Adipocyte (in vitro differentiated cells): ENCODE measurements at places on chromosomes 3 and 15.

GRCh38 chr15:92822216-92823144, 77.6 kb upstream of the CHD2 start:
- DNase-seq, result no peak

DNA sequence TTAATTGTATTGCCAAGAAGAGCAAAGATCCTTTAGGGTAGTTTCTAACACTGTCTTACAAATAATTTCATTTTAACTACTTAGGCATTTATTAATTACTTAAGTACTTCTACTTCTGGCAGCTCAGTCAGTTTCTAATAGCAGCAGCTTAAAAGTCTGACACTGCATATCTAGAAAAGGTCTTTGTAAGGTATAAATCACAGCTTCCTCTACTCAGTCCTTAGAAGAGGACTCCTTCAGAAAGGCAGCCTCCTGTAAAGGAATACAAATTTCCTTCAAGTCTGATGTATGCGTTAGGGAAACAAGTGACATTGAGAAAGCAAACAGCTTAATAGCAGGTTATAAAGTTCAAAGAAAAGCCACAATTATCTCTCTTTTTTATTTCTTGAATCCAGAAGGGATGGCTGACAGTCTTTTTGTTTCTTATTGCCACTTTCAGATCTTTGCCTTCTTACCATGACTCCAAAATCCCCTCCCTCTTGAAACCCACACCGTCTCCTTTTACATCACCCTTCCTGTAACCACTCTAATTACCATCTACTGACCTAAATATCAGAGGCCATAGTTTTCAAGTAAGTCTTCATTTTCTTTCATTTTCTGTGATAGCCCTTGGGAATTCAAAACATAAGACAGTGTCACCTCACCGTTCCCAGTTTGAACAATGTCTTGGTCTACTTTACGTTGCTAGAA, 109.5 kb downstream of the CGGBP1 start:
- DNase-seq, result no peak

DNA sequence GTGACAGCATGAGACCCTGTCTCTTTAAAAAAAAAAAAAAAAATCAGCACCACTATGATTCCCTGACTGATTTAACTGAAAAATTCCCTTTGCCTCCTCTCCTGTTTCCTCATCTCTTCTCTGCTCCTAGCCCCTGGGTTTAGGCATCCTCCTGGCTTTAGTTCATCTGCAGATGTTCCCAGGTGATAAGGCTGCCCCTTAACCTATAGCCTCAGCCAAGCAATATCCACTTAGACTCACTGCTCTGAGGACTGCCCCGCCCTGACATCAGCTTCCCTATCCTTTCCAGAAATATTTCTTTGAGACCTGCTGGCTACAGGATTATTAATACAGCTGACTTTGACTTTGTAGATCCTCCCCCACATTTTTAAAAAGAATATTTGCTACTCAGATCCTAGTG, 39.4 kb upstream of the HACD2 start:
- DNase-seq, result no peak

- peak; percentile 76 for DNase-seq
Measured at GRCh38 chr3:30597131-30597768, 9.2 kb upstream of the TGFBR2 start.

DNA sequence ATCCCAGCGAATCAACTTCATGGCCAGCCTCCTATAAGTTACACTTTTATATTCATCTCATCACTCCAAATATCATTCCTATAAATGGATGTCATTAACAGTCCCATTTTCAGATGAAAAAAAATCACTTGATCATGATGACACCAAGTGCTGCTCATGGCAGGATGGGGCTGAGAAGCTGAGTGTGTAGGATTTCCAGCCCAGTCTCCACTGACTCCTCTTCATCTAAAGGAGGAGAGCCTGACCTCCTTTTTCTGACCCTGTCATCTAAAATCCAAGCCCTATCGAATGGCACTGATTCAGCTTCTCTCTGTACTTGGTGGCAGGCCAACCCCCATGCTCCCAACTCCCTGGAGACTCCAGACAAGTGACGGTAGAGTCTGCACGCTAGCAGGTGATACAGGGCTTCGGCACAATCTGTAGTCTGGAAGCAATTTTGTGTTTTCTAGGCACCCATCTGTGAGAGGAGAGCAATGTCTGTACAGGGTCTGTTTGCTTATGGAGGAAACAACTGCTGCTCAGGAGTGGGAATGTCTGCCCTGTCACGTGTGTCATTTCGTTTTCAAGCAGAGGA, 103.2 kb downstream of the EPHB1 start:
- DNase-seq, result no peak

DNA sequence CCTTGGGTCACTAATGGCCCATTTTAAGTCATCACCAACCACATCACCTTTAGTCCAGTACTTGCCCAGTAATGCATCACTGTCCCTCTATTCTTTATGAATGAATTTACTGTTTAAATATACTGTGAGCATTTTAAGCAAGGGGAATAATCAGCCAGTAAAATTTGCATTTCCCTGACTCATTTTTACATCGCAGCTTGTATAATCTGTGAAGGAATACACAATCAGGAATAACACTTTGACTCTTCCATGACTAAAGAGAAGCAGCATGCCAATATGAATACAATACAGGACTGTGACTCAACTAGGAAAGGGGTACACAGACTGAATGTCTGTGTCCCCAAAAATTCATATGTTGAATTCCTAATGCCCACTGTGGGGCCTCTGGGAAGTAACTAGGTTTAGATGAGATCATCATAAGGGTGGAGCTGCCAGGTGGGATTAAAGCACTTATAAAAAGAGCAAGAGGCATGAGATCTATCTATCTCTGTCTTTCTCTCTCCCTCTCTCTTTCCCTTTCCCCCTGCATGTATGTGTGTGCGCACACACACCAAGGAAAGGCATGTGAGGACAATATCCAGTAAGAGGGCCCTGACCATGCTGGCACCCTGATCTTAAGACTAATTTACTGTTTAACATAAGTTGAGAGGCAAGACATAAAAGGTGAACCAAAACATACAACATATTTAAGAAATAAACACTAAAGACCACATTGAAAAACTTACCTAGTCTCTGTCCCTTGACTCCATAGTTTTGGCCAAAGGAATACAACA, 12.1 kb downstream of the B4GALT4 start:
- no peak for DNase-seq

DNA sequence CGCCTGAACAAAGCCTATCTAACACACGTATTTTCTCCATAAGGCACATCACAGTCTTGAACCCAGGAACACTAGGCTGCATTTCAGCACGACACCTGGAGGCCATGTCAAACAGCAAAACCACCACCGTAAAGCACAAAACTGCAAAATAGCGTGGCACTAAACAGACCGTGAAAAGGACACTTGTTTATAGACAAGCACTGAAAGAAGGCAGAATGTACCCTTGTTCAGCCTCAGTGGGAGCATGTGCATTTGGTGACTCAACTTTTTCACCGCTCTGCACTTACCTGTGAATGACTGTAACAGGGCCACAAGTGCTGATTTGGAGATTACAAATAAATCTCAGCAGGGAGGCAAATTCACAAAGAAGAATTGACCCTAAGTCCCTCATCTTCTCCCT, 80.8 kb downstream of the ISG20 start:
- no peak for DNase-seq

GRCh38 chr3:51338632-51339031, 46.5 kb upstream of the MANF start:
- no peak for DNase-seq

DNA sequence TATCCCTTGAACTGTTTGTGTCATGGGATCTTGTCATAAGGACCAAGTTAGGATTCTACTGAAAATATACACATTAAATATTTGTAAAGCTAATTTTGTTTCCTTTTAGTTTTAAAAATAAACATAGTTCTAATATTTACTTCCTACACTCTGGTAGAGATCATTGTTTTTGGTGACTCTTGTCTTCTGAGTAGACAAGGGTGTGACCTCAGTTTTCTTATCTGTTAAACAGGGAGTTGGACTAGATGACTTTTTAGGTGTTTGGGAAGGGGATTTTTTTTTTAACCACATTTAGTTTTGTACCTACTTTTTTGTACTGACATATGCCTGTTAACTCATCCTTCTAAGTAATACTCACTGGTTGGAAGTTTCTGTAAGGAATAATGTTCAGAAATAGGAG, 30.8 kb downstream of the PLS1 start:
- no peak for DNase-seq

DNA sequence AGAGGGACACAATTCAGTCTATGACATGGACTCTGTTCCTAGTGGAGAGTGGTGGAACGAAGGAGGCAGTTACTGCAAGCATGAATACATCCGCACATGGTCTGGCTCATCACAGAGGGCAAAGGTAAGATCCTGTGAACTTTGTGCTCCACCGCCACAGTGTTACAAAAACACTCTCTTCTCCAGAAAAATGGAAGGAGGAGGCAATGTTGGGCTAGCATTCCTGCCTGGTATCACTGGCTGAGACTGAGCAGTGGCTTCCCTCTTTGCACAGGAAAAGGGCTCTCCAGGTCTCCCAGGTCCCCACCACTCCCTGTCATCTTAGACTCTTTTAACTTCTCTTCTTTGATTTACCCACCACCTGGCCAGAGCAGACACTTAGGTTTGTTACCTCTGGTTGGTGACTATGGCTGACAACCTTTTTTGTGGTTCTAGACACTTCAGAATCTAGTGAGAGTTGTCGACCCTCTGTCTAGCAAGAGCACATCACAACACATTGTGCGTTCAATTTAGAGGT, 1.5 kb upstream of the EEFSEC start:
- no peak for DNase-seq

DNA sequence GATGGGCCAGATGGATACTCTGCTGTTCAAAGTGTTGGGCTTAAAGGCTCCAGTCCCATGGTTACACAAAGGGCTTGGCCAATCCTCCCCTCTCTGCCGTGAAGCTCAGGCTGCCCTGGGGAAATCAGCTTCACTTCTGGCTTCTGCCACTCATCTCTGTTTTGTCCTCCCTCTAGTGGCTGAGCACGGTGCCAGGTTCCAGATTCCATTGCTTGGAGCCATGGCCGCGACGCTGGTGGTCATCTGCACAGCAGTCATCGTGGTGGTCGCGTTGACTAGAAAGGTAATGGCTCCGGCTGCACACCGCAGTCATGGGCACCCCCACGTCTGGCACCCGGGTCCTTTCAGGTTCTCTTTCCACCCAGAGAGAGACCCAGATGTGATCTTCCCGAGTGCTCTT, 5.6 kb downstream of the TIGIT start:
- peak; percentile 17 for DNase-seq

GRCh38 chr3:50924638-50925037, 249.9 kb downstream of the DOCK3 start:
- no peak for DNase-seq

- DNase-seq, result no peak
Measured at GRCh38 chr3:182083112-182083511, 371.4 kb downstream of the SOX2 start.

DNA sequence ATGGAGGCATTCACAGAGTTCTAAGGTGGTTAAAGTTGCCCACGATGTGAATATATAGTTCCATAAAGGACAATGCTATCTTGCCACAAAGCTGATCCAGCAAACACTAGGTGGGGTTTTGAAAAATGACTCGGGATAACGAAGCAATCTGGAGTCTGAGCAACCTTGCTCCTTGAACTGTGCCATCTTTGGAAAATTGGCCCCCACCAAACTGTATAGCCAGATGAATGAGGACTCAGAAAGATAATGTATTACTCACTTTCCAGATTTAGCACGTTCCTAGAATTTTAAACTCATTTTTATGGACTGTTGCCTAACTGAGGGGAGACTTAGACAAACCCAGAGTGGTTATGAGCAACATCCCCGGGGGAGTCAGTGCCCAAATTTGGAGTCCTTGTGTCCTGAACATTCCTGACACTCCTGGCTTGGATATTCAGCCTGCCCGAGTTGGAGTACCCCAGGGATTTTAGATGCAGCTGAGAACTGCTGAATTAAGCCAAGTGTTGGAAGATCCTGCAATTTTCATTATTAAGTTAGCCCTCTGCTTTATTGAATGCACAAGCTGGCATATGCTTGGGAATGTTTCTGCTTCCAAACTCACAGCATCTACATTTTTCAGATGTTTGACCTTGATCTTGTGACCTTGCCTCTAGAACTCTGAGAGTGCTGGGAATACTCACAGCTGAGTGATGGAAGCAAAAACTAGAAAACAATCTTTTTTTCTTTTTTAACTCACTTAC, 8.8 kb upstream of the MAGI1 start:
- DNase-seq, result peak; percentile 83

DNA sequence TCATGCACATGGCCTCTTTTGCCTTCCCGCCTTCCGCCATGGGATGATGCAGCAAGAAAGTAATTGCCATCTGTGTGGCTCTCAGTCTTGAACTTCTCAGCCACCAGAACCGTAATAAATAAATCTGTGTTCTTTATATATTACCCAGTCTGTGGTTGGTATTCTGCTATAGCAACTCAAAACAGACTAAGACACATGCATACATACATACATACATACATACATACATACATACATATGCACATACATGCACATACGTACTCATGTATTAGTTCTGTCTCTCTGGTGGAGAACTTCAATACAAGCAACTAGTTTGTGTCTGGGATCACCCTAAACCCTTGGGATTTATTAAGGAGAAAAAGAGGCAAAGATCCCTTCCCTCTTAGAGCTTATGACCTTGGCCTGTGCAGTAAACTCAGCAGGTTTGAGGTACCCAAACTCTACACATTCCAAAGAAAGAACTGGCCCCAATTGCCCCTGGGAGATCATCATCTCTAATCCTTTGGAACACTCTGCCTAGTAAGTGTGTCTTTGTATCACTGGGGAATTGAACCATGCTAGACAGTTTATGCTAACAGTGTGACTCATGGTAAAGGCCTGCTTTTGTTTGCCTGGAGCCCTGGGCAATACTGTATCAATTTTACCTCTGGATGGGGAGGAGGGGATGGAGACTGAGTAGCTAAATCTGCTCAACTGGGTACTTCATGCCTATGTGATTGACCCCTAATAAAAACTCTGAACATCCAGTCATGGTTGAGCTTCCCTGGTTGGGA, 115.6 kb upstream of the LMCD1 start:
- peak; percentile 1 for DNase-seq

GRCh38 chr3:161744366-161744765, 247.8 kb downstream of the OTOL1 start:
- no peak for DNase-seq

DNA sequence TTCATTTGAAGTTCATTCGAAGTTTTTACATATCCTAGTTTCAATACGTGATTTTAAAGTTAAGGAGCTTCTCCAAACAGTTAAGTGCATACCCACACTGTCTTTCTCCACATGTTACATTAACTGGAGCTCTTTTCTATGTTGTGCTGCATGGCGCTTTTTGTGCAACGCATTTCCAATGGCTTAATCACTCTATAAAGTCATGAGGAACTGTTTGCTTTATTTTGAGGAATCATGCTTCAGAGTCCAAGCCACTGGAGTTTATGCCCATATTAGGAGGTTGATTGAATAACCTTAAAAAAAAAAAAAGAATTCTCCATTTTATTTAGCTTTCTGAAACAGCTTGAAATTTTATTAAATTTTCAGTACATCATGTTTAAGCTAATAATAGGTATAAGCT, 109.4 kb upstream of the MBNL1 start:
- peak; percentile 87 for DNase-seq

- DNase-seq, result peak; percentile 34
Measured at GRCh38 chr3:160929595-160929994, 173.6 kb downstream of the PPM1L start.

GRCh38 chr3:52341123-52341522, 25.0 kb downstream of the DNAH1 start:
- no peak for DNase-seq
